ENCODE measurements at places on chromosomes 13 and 19.

DNA sequence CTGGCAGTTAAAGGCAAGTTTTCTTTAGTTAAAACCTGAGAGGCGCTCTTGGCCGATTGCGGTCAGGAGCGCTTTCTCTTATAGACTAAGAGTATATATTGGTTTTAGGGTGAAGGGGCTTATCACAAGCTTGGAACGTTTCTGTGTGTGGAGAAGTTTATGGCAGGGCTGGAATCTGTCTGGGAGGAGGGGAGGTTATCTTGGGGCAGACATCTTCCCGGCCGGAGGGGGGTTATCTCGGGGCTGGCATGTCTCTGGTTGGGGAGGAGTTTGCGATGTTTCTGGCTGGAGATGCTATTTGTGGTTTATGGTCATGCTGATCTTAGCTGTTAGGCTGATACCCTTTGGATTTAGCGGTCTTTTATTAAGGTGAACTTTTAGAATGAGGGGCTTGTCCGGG, 18.3 kb downstream of the KDM4B start:
- DNase-seq = no peak

GRCh38 chr19:52219611-52220010, 29.8 kb downstream of the PPP2R1A start:
- no peak for DNase-seq

GRCh38 chr13:51562011-51562671, 22.1 kb upstream of the WDFY2 start:
- peak; percentile 49 for DNase-seq

DNA sequence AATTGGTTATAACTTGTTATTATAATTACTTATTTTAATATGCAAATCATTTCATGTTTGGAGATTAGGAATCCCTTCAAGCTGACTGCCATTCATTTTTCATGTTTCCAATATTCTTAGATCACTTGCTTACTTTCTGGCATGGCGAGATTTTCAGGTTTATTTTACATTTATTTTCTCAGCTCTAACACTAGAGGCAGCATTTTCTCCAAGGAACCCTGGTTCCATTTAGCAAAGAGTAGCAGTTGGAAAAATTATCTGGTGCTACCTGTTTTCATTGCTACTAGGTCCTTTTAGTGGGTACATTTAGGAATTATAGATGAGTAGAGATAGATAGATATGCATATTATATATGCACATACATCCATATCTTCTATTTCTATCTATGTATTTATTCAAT, 90.9 kb upstream of the TRPC4 start:
- DNase-seq = no peak

DNA sequence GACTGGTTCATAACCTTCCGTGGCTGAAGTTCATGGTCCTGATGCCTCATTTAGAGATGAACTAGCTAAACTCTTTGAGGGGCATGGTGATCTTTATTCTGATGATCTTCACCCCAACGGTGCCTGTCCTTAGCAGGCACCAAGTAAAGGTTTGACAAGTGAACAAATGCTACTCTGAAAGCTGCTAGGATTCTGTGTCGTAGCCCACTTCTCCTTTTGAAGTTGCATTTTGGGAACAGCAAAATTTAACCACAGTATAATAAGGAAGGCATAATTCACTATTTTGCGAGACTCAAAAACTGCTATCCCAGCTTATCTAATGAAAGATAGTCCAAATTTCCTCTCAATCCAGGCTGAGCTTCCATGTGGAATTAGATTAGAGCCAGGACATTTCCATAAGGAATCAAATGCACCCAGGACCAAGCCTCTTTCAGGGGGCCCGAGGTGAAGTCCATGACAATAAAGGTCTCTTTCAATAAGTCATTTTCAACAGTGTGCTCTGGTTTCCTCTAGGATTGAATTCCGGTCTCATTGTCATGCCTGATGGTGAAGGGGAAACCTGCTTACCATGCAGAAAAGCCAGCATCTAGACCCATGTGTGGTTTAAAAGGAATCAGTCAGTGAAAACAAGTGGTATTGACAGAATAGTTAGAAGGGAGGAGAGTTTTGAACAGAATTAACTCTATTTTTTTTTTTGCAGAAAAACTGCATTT, 23.1 kb downstream of the SIAH3 start:
- no peak for DNase-seq

DNA sequence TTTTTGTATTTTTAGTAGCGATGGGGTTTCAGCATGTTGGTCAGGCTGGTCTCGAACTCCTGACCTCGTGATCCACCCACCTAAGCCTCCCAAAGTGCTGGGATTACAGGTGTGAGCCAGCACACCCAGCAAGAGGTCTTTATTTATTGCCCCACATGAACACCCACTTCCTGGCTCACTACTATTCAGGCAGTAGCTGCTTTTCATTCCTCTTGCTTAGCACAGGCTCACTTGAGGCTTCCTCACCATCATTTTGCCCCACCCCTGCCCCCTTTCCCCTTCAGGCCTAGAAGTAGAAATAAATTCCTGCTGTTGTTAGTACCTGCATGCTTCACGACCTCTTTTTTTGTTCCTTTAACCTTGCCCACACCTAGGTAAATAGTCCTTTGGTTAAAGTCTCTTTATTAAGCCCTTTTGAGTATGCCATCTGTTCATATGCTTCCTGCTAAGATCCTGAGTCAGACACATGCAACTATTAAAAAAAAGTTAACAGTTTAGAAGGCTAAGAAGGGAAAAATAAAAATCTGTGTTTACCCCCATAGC, 33.5 kb upstream of the ITM2B start:
- DNase-seq = no peak

- DNase-seq = no peak
Observed at GRCh38 chr13:47917022-47917574, 84.0 kb downstream of the SUCLA2 start.

DNA sequence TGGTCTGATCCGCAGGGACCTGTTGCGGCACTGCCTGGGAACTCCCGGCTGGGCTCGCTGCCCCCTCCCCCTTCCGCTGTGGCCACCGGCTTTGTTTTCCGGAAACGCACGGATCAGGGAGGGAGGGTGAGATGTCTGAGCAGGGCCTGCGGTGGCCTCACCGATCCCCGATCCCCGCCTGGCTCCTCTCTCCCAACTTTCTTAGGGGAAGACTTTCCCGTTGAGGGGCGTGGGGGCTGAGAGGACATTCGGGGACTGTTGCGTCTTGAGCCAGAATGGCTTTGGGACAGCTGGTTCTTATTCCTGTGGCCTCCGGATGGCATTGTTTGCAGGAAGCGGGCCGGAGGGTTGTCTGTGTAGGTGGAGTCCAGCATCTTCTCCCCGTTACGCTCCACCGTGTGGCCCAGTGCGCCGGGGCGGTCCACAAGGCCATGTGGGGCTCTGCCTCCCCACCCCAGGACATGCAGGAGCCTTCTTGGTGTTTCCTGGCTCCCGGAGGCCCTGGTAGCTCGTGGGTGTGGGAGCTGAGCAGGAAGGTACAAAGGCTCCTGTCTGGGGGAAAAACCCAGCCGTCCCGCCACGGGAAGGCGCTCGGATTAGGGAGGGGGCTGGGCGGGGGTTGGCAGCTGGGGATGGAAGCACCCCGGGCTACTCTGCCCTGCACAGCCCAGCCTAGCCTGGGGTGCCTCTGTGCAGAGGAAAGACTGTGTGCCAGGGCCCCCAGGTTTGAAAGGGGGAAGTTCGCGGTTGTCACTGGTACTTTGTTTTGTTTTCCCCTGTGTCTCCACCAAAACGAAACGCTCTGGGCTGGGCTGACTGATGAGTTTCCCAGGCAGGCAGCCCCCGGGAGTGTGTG, 1.3 kb downstream of the CSNK1G2 start:
- DNase-seq = no peak

- DNase-seq = no peak
Observed at GRCh38 chr19:50925734-50926133, 14.5 kb upstream of the KLK4 start.

DNA sequence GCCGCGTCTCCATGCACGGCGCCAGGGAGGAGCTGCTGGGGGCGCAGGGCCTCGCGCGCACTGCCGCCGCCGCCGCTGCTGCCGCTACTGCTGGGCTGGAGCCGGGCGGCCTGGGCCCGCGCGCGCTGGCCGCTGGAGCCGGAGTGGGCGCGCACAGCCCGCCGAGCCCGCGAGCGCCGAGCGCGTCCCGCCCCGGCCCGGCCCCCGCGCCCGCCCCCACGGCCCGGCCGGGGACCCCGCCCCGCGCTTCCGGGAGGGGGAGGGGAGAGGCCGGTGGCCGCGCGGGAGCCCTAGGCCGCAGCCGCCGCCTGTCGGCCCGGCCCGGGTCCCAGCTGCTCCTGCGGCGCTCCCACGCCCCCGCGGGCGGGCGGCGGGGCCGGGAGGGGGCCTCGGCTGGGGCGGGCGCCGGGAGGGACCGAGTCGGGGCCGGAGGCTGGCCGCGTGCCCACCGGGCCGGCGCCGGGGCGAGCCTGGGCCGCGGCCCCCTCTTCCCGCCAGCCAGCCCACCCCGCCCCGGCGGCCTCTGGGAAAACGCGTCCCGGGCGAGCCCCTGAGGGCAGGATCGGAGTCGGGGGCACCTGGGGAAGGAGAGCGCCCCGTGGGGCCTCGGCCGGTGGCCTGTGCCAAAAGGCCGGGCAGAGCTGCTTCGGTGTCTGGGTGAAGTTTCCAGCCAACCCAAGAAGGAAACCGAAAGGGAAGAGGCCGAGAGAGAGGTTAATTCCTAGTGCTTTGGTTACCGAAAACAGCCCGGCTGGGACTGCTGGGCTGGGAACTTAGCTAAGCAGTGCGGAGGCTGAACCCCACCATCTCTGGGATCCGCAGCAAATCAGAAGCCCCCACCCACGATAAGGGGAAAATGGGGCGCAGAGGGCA, at the start of gene STK24:
Gene STK24, minus strand, starts transcription at position 145 of the 873 bp plus-strand sequence. CDS start 321 bp downstream, outside the sequence.
- DNase-seq = no peak

DNA sequence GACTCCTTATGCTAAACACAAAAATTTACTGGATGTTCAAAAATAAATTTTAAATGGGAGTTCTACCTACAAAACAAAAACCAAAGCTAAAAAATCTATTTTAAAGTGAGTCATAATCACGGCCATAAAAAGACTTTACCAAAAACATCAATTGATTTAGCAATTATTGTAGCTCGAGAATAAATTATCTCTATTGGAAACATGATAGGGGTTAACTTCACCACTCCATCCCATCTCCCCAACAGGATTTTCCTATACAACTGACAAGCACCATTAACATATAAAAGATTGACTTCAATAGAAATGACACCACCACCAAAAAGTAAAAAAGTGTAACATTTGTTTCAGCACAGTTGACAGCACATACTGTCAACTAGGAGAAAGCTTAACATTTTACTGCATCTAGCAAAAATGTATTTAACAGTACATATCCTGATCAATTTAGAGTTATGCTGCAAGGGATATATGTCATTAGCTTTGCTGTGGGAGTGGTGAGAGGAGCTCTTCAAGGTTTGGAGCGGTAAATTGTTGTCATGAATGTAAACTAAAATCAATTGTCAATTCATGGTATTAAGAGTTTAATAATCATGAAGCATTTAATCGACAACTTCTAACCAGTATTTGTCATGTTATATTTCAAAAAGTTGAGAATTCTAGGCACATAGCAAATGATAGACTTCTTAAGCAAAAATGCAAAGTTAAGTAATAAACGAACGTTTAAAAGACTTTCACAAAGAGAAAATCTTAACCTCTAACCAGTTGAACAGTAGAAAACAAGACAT, 3.8 kb downstream of the UBL3 start:
- DNase-seq = no peak

DNA sequence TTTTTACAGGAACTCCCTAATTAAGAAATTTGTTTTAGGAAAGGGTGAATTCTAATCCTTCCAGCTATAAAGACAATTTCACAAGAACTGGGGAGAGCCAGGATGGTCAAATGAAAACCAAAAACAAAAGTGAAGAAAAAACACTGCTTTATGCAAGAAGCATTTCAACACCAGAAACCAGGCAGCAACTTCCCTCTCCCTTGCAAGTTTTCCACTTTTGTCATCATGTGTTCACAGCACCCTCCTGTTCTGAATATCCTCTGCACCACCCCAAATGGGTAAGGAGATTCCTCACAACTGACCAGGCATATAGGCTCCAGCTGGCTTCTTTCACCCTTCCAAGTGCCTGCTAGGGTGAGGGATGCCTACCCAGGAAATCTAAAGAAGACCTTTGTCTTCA, 328.1 kb downstream of the TBC1D4 start:
- no peak for DNase-seq

DNA sequence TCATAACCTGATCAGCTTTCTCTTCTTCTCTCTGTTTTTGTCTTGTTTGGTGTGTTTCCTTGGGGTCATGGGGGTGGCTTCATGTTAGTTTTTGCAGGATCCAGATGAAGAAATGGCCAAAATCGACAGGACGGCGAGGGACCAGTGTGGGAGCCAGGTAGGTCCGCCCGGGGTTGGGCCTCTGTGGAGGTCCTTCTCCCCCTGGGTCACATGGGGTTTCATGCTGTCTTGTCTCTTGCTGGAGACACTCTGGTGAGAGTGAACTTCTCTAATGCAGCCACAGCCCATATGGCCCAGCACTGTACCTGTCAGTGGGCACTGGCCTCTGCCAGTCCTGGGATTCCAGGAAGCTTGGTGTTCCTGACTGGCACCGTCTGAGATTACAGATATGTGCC, 1.1 kb downstream of the CCNE1 start:
- DNase-seq = no peak

GRCh38 chr19:58196901-58197616, 14.2 kb downstream of the ZNF274 start:
- no peak for DNase-seq

GRCh38 chr13:113901642-113902041, 37.8 kb upstream of the GAS6 start:
- DNase-seq = no peak

DNA sequence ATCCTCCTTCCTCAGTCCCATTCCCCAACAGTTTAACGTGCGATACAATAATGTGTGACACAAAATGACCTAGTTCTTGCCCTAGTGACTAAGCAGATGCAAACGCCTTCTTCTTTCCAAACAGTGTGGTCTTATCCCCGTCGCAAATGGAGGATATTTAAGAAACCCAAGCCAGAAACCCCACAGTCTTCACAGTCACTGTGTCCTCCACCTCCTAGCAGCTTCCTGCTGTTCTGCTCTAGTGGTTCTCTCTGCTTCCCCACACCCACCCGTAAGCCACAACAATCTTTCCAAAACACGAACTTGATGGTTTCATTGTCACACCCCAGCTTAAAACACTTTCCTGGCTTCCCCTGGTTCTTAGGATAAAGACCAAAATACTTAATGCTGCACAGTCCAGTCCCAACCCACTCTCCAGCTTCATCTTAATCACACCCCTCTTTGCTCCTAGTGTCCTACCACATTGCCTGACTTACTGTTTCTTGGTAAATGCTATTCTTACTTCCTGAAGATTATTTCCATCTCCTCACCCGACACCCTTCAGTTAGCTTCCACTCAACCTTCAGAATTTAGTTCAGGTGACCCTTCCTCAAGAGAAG, 32.3 kb downstream of the ITM2B start:
- peak; percentile 36 for DNase-seq
